ENCODE measurements at places on chromosomes 16 and 17. TPM values are rescaled to one million over a fixed set of nuclear protein-coding genes. Genes with fewer than 3 reads are reported as not detected.

DNA sequence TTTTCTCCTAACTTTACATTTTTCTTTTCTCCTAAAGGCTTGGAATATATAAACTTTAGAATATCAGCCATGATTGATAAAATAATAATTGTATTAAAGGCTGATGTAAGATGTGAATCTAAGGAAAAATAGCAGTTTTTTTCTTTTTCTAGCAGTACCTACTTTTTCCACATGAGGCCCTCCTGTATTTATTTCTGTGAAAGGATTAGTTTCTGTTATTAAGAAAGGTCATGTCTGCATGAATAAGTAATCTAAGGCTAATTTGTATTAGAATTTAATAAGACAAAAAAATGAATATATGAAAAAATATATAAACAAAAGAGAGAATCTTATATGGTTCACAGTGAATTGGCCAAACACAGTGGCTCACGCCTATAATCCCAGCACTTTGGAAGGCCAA, 85.3 kb downstream of the STXBP4 start:
- no peaks in the 10 kb centered on the region for H3K27me3 ChIP-seq
- DNase-seq, result no peak
- no peak overlapping the region for H3K4me3 ChIP-seq

DNA sequence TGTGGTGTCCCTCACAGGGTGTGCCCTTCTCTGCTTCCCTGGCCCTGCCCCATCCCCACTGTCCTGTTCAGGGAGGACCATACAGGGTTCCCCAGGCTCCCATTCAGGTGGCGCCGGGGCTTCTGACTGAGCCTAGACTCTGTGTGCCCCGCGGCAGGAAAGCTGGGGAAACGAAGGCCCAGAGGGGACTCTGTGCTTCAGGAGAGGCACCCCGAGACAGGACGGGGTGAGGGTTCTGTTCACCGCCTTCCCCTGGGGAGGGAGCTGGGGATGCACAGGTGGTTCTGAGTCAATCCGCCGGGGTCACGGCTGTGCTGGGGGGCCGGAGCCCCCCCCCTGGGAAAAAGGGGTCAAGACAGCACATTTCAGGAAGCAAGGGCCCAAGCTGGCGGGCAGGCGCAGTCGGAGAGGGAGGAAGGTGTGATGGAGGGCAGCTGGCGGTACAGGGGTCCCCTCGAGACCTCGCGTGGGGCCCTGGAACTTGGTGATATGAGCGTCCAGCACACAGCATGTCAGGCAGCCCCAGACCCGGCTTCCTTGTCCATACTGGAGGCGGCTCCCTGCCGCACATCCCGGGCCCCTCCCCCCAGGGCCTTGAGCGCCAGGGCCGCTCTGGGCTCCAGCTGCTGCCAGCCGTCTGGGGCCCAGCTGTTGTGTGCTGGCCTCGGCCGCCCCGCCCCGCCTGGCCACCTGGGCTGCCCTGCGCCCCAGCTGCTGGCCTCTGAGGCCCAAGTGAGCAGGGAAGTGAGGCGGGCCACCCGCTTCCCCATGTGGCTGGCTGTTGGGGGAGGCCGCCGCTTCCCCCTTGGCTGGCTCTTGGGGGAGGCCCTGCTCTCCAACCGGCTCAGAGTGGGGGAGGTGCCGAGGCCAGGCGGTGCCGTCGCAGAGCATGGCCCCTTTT, 5.6 kb upstream of the NOTUM start:
- H3K4me1 ChIP-seq, result peaks cover 25% of the 10 kb centered on the region
- H3K36me3 ChIP-seq, result no peaks in the 10 kb centered on the region
- peaks cover 50% of the 10 kb centered on the region for H3K27me3 ChIP-seq
- no peak overlapping the region for H3K27ac ChIP-seq

GRCh38 chr16:52827456-52827855, 225.2 kb downstream of the CHD9NB start:
- no peak overlapping the region for H3K27ac ChIP-seq
- H3K36me3 ChIP-seq, result no peaks in the 10 kb centered on the region
- no peak for DNase-seq
- no peaks in the 10 kb centered on the region for H3K27me3 ChIP-seq
- no peak overlapping the region for H3K4me3 ChIP-seq

The TERB1 gene
- not detected for total RNA-seq

All from heart right ventricle (tissue), 16 donors.